GM23338 (cell line): ENCODE measurements at places on chromosomes 3 and 15. TPM values are rescaled to one million over a fixed set of nuclear protein-coding genes. Genes with fewer than 3 reads are reported as not detected.

DNA sequence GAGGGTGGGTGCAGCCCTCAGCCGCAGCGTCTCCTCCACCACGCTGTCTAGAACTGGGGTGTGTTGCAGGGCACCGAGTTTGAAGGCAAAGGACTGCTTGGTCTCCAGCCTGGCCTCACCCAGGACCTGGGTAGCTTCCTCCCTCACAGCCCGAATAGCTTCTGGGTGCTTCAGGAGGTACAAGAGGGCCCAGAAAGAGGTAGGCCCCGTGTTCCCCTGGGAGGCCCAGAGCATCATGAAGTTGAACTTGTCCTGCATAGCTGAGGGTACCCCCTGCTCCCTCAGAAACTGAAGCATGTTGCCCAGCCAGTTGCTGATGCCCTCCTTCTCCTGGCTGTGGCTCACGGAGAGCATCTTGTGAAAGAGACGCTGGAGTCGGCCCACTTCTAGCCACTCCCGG, 930 bp downstream of the CYP8B1 start:
- no peaks in the 10 kb centered on the region for H3K36me3 ChIP-seq
- no peak overlapping the region for H3K4me3 ChIP-seq
- no peak for DNase-seq

DNA sequence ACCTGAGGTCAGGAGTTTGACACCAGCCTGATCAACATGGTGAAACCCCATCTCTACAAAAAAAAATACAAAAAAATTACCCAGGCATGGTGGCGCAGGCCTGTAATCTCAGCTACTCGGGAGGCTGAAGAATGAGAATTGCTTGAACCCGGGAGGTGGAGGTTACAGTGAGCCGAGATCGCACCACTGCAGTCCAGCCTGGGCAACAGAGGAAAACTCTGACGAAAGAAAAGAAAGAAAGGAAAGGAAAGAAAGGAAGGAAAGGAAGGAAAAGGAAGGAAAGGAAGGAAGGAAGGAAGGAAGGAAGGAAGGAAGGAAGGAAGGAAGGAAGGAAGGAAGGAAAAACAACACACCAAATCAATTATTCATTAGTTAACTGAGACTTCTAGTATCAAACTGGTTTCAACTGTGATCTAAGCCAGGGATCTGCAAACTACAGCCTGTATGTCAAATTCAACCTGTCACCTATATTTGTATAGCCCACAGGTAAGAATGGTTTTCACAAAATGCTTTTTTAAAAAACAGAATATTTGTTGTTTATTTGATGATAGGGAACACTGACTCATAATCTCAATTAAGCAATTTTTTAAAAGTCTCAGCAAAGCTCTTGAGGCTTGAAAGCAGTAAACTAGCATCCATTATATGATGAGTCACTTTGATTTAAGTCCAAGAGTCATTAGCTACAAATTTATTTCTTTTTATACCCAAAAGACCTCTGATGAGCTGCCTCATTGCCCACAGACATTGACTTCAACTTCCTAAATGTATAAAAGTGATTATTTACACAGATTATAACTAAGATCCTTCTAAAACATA, 127.6 kb downstream of the TBL1XR1 start:
- no peaks in the 10 kb centered on the region for H3K36me3 ChIP-seq
- peaks cover 29% of the 10 kb centered on the region for H3K4me1 ChIP-seq
- no peak overlapping the region for H3K27ac ChIP-seq
- no peak overlapping the region for H3K4me3 ChIP-seq

DNA sequence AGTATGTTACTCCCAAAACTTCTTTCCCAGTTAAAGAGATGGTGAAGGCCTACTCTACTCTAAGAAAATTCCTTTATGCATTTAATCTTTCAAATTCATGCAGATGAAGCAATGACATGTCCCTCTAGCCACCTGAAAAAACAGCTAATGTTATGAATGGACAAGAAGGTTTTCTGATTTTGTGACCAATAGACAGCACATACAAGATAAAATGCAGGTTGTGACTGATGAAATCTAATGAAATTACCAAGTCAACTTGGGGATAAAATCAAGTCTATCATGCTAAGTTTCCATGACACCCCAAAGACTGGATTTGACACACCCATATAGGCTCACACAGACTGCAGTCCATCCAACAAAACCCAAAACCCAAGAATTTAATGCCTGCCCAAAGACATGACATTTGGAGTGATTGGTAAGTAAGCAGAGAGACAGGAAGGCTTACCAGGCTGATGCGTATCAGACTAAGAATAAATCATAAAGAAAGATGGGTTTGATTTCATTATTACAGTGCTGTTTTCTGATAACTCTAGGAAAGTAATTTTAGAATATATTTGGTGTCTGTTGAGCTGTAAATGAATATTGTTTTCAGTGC, 26.4 kb downstream of the CD47 start:
- no peaks in the 10 kb centered on the region for H3K36me3 ChIP-seq
- no peak overlapping the region for H3K4me3 ChIP-seq
- no peaks in the 10 kb centered on the region for H3K27me3 ChIP-seq
- no peak for DNase-seq
- no peaks in the 10 kb centered on the region for H3K4me1 ChIP-seq

- no peaks in the 10 kb centered on the region for H3K27me3 ChIP-seq
- no peak overlapping the region for H3K27ac ChIP-seq
- peaks cover 12% of the 10 kb centered on the region; the same call in 1 of the 2 replicates for H3K4me1 ChIP-seq
- H3K36me3 ChIP-seq, result peaks cover 33% of the 10 kb centered on the region; the same call in 1 of the 2 replicates
- DNase-seq, result no peak
Measured at GRCh38 chr15:39974656-39975230, 40.8 kb downstream of the EIF2AK4 start.

HRH1 gene
- 0.35 TPM in 1 of 2 replicates, not detected in the other for total RNA-seq

GRCh38 chr3:109184726-109185125, 48.2 kb downstream of the C3orf85 start:
- DNase-seq, result no peak
- H3K36me3 ChIP-seq, result no peaks in the 10 kb centered on the region
- no peak overlapping the region for H3K27ac ChIP-seq
- no peak overlapping the region for H3K4me3 ChIP-seq
- no peaks in the 10 kb centered on the region for H3K4me1 ChIP-seq

- H3K36me3 ChIP-seq, result no peaks in the 10 kb centered on the region
- DNase-seq, result no peak
- peaks cover 6% of the 10 kb centered on the region for H3K4me1 ChIP-seq
Measured at GRCh38 chr15:40052604-40053003, 13.6 kb upstream of the SRP14 start.

GRCh38 chr3:29447946-29448627, 167.2 kb downstream of the RBMS3 start:
- peaks cover 6% of the 10 kb centered on the region for H3K4me1 ChIP-seq
- no peak for DNase-seq
- H3K36me3 ChIP-seq, result no peaks in the 10 kb centered on the region
- H3K27me3 ChIP-seq, result no peaks in the 10 kb centered on the region
- no peak overlapping the region for H3K4me3 ChIP-seq

GRCh38 chr3:120682095-120682681, at the start of gene HGD:
HGD (minus strand) TSS chr3:120682239; CDS start chr3:120682111, 128 bp downstream.
- no peak for DNase-seq
- H3K4me3 ChIP-seq, result no peak within 1 kb of the TSS
- H3K27me3 ChIP-seq, result no peaks in the 10 kb centered on the region
- H3K27ac ChIP-seq, result peak within 1 kb of the TSS; percentile 82; the same call in 1 of the 2 replicates
- no peaks in the 10 kb centered on the region for H3K36me3 ChIP-seq
- H3K4me1 ChIP-seq, result peaks cover 26% of the 10 kb centered on the region; the same call in 1 of the 2 replicates

GRCh38 chr3:127026661-127027060, 43.7 kb downstream of the PLXNA1 start:
- H3K27me3 ChIP-seq, result no peaks in the 10 kb centered on the region
- H3K36me3 ChIP-seq, result no peaks in the 10 kb centered on the region
- no peak overlapping the region for H3K4me3 ChIP-seq
- no peak for DNase-seq
- H3K4me1 ChIP-seq, result no peaks in the 10 kb centered on the region
- no peak overlapping the region for H3K27ac ChIP-seq

ELP6 gene
- 33.7 and 40.5 TPM in 2 replicates for total RNA-seq

CYP8B1 gene
- not detected in 2 replicates for total RNA-seq

- H3K4me3 ChIP-seq, result no peak overlapping the region
- no peak overlapping the region for H3K27ac ChIP-seq
- peak; percentile 33 for DNase-seq
Measured at GRCh38 chr3:126081618-126082361, 2.1 kb downstream of the SLC41A3 start.

- no peaks in the 10 kb centered on the region for H3K4me1 ChIP-seq
- H3K27ac ChIP-seq, result no peak overlapping the region
- no peak for DNase-seq
- H3K4me3 ChIP-seq, result no peak overlapping the region
Measured at GRCh38 chr15:42375941-42376340, 16.6 kb downstream of the CAPN3 start.

DNA sequence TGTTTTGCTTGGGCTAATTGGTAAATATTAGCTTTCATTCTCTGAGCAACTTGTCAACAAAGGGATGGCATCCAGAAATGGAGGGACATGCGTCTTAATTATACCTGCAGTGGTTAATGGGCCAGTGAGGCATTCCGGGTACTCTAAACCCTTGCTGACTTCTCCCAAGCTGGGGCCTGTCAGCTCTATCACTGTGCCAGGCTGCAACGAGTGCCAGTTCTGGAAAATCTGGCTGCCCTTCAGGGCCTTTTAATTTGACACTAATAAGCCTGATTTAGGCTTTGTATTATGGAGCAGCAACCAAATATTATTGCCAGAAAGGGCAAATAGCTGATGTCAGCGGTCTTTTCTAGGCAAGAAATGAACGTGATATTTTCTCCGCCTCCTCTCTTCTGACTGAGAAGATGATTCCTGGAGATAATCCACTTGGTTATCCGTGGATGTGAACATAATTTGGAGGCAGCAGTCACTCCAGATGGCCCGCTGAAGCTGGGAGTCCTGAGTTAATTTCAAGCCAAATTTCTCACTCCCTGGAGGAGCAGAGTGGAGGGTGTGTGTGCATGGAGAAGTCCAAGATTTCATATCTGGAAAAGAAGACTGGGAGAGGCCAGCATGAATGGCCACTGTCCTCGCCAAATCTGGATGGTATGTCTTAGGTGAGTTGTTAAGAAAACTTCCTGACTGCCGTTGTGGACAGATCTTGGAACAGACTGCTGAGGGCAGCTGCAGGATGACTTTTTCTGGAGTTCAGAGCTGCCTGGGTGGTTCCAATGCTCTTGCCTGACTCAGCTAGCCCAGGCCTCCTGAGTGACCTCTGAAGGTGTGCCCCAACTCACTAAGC, 44.4 kb upstream of the PSMD6 start:
- H3K4me3 ChIP-seq, result no peak overlapping the region
- no peak for DNase-seq
- no peaks in the 10 kb centered on the region for H3K27me3 ChIP-seq
- peaks cover 9% of the 10 kb centered on the region; the same call in 1 of the 2 replicates for H3K4me1 ChIP-seq

GRCh38 chr15:63022663-63023062, 19.9 kb upstream of the TPM1 start:
- no peaks in the 10 kb centered on the region for H3K27me3 ChIP-seq
- no peak overlapping the region for H3K27ac ChIP-seq
- peaks cover 10% of the 10 kb centered on the region for H3K4me1 ChIP-seq

ACKR4 gene
- total RNA-seq, result not detected in 2 replicates

CEP19 gene
- total RNA-seq, result 1.6 and 2.3 TPM in 2 replicates

DNA sequence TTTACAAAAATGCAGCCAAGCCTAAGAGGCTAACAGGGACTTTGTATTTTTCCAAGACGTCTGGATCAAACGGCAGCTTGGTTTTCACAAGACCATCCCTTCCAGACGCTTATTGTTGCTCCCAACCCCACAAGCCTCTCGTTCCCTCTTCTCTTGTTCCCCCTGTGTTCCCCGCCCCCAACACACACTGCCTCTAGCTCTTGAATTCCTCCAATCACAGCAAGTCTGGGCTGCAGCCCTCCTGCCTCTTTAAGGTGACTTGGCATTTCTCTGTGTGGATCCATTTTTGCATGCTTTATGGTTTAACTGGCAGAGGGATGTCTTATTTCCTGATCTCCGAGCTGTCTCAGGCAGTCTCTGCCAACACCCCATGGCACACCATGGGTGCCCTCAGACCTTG, 182.2 kb downstream of the ABHD5 start:
- no peaks in the 10 kb centered on the region for H3K36me3 ChIP-seq
- no peak for DNase-seq
- H3K27ac ChIP-seq, result no peak overlapping the region
- H3K4me1 ChIP-seq, result peaks cover 12% of the 10 kb centered on the region

DNA sequence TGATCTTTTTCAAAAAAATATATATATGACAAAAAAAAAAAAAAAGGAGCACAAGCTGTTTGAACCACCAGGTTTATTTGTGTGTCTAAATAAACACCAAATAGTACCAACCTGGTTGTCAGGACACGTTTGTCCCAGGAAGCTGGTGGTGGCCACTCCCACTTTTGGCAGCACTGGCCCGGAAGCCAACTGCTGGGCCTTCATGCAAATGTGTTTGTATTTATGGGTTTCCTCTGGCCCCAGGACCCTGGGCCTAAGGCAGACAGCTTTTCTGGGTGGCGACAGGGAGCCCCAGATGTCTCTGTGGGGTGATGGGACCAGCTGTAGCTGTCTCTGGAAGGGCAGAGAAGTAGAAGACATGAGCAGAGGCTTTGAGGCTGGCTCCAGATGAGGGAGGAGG, 31.6 kb downstream of the PRKCD start:
- H3K4me1 ChIP-seq, result peaks cover 13% of the 10 kb centered on the region
- H3K4me3 ChIP-seq, result no peak overlapping the region
- no peaks in the 10 kb centered on the region for H3K27me3 ChIP-seq
- no peaks in the 10 kb centered on the region for H3K36me3 ChIP-seq

DNA sequence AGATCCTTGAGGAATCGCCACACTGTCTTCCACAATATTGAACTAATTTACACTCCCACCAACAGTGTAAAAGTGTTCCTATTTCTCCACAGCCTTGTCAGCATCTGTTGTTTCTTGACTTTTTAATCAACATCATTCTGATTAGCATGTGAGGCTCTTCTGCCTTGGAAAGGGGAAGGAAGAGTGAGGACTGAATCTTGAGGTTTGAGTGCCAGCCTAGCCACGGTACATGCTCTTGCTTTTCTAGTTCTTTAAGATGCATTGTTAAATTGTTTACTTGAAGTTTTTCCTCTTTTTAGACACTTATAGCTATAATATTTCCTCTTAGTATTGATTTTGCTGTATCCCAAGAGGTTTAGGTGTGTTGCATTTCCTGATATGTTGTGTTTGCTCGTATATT, 596.1 kb downstream of the OTOL1 start:
- H3K4me1 ChIP-seq, result no peaks in the 10 kb centered on the region
- no peaks in the 10 kb centered on the region for H3K27me3 ChIP-seq
- no peaks in the 10 kb centered on the region for H3K36me3 ChIP-seq
- no peak overlapping the region for H3K27ac ChIP-seq
- no peak overlapping the region for H3K4me3 ChIP-seq

DNA sequence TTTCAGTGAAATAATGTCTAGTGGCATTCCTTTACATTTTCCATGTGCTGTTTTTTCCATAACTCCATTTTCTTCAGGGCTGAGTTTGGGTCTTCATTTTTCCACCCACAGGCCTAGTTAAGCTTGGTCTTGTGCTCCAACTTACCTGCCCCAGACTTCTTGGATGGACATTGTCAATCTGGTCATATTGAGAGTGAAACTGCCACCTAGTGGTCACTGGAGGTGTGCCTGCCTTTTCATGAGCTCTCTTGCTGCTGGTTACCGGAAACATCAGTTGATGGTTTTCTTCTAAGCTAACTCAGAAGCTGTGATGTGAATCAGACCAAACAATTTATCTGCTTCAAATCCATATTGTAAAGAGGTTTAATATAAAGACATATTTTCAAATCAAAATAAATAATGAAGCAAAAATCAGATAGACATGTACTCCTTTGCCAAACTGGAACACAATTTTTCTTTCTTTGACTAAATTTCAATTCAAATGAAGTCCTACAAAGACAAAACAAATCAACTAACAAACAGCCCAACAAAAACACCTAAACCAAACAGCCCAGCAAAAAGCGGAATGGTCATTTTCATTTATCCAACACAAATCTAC, 135.1 kb upstream of the RASGRP1 start:
- H3K4me1 ChIP-seq, result peaks cover 8% of the 10 kb centered on the region
- H3K27me3 ChIP-seq, result no peaks in the 10 kb centered on the region
- peak; percentile 87 for DNase-seq
- H3K4me3 ChIP-seq, result no peak overlapping the region
- no peak overlapping the region for H3K27ac ChIP-seq

ZNF620 gene
- 13.6 and 18.0 TPM in 2 replicates for total RNA-seq

GRCh38 chr3:10380906-10381305, 60.0 kb upstream of the SEC13 start:
- H3K27ac ChIP-seq, result no peak overlapping the region
- no peaks in the 10 kb centered on the region for H3K36me3 ChIP-seq
